GF-D8 (cell line): ENCODE measurements at places on chromosomes 12 and 14.

DNA sequence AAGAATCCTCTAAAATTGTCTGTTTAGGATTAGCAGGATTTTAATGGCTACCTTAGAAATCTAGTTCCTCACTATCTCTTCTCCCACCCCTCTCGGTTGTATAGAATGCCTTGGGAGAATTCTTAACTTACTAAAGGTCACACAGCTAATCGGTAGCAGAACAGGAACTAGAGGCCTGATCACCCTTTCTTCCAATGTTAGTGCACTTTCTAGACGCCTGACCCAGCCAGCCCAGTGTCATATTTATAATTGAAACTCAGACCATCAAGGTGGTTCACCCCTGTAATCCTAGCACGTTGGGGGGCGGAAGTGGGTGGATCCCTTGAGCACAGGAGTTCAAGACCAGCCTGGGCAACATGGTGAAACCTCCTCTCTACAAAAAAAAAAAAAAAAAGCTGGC is 1.7 kb downstream of the TIGAR start:
- no peak for DNase-seq

DNA sequence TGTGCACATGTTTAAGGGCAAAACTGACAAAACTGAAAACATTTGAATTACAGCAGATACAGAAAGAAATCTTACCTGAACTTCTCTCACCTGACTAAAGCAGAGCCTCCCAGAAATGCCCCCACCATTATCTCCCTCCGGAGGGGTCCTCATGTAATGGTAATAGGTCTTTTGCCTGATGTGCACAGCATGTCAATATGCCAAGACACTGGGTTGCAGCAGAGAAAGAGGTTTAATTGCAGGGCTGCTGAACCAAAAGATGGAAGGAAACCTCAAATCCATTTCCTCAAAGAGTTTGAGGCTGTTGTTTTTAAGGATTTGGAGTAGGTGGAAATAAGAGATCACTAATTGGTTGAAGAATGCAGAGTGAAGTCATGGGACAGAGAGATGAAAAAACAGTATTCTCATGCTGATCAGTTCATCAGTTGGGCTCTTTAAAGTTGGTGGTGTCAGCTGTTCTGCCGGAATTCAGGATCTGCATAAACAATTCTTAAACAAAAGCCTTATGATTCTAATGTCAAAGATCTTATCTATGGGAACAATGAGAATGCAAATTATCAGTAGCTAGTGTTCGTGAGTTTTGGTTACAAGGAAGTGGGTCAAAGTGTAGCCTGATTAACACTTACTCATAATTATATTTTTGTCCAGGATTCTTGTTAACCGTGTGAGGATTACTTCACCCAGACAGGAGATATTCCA is 18.2 kb downstream of the ANG start:
- no peak for DNase-seq

DNA sequence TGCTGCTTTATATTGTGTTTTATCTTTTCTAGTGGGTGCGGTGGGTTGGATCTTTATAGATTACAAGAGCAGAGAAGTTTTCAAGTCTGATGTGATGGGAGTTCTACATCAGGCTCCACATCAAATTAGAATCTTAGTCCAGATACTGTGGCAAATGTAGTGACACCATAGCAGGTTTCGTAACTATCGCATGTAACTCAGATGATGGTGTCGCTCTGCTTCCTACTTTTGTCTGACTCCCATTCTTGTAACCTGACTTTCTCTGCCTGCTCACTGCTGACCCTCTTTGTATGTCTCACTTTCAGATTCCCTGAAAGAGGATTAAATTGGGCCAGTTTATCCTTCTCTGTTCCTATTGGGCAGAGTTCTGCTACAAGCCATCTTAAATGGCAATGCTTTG is 22.8 kb upstream of the FBXO34 start:
- DNase-seq: no peak

GRCh38 chr12:77882709-77883108 is 52.0 kb downstream of the NAV3 start:
- DNase-seq: no peak

DNA sequence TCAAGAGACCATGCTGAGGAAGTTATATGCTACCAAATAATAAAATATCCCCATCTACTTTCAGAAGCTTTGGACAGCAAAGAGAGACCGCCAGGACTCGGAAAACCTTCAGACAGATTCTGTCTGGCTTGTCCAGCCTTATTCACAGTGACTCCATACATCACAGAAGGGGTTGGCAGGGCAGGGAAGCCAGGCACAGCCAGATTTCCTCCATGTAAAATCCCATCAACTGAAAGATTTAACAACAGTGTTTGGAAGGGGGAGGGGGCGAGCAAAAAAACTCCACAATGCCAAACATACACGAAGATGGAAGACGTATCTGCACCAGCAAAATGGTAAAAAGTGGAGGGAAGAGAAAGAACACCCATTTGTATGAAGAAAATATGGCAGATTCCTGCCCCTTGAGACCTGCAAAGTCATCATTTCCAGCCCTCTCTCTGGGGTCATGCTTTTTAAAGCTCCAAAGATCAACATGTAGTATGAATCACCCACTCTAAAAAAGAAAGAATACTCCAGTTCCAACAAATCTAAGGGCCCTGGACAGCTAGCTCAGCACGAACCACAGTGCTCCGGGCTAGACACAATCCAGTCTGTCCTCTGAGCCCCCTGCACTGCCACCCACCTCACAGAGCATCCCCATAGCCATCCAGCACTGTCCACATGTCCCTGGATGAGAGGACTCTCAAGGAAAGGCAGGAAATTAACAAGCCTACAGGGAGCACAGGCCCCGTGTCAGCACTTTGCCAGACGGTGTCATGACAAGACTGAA is 116.4 kb downstream of the DICER1 start:
- no peak for DNase-seq

GRCh38 chr12:64716839-64717455 is 42.3 kb downstream of the GNS start:
- DNase-seq: no peak

DNA sequence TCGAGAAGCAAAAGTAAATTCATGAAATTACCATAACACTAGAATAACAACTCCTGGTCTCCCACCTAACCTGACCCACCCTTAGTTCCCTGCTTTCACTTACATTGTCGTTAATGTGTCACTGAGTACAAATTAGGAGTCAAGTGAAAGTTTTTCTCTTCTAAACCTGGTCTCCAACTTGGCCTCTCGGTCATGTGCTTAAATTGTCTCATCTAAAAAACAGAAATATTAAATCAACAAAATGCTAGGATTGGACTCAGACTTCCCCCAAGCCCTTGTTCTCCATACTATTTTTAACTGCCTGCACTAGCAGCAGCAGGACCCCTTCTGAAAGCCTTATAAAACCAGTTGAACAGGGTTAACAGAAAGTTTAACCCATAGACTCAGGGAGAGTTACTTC is 1.8 kb upstream of the BTG1 start:
- DNase-seq: no peak

GRCh38 chr12:102406033-102406584 is 74.3 kb downstream of the IGF1 start:
- no peak for DNase-seq

DNA sequence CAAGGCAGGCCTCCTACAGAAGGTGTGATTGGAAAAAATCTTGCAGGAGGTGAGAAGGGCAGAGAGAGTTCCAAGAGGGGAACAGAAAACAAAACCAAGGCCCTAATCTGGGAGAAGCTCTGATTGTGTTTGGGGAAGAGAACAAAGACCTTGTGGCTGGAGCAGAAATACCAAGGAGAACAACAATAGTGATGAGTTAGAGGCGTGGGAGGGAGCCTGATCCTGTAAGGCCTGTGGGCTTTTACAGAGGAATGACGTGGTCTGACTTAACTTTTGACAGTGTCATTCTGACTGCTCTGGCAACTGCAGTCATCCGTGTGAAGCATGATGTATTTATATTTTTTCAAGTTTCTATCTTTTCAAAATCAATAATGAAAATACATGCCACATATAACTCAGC is 200.6 kb downstream of the ANO4 start:
- DNase-seq: no peak

DNA sequence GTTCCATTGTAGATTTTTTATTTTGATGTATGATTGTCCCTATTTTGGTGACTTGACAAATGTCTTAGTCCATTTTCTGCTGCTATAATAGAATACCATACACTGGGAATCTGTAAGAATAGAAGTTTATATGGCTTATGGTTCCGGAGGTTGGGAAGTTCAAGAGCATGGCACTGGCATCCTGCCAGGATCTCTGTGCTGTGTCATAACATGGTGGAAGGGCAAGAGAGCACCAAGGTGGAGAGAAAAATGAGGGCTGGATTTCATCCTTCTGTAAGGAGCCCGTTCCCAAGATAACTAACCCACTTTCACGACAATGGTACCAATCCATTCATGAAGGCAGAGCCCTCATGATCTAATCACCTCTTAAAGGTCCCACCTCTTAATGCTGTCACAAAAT is 176.7 kb downstream of the TMEM132D start:
- DNase-seq: no peak

DNA sequence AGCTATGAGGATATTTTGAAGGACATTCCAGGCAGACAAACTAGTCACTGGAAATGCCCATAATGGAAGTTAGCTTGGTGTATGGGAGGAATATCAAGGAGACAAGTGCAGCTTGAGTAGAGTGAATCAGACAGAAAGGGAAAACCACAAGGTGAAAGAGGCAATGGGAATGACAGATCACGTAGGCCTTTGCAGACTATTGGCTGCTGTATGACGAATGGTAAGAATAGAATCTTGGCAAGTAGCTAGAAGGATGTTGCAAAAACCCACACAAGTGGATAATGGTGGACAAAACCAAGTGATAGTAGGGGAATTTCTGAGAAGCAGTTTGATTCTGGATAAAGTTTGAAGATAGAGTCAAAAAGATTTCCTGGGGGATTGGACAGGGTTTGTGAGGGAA is 196.9 kb upstream of the NOVA1 start:
- DNase-seq: no peak

- no peak for DNase-seq
Measured at GRCh38 chr12:22874151-22874550, 249.2 kb downstream of the ETNK1 start.

GRCh38 chr14:65243766-65244442 is 141.6 kb upstream of the MAX start:
- no peak for DNase-seq

DNA sequence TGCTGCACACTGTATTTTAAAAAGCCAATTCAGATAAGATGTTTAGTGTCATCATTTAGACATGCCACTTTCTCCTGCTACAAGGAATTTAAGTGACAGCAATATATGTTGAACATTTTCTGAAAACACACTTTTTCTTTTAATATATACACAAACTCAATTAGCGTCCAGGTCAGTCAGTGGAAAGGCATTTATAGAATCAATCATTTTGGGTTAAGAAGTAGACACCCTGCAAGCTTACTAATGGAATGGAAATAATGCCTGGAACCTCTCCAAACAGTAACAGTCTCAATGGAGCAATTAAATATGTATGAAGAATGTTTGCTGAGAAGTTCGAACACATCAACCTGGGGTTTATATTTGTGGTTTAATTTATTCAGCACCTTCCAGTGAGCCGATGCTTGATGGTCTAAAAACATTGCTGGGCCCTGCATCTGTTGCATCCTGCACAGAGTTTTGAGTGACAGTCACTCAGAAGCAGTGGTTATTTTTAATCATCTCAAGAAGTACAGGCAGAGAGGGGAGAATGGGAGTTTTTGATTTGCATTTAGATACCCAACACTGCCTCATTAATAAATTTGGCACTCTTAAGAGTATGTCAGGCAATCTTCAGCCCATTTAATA is 410.7 kb downstream of the TMEM117 start:
- DNase-seq: no peak

DNA sequence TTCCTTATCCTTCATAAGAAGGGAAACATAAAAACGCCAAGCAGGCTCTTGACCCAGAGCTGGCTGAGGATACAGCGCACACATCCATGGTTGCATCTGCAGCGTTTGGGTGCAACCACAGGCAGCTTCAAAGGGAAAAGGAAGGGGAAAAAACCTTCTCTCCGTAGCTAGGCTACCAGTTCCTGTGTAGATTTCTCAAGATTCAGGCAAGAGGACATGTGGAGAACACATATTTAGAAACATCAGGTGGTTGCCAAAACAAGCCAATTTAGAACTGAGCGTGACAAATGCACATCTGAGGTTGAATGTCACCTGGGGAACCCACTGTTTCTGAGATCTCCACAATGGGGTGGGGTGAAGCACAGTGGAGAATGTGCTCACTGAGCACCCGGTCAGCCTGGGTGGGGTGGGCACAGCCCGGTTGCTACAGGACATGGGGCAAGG is 78.3 kb upstream of the BDKRB2 start:
- peak; percentile 24 for DNase-seq

- no peak for DNase-seq
Measured at GRCh38 chr12:9643266-9643660, 26.2 kb upstream of the CLEC2D start.

DNA sequence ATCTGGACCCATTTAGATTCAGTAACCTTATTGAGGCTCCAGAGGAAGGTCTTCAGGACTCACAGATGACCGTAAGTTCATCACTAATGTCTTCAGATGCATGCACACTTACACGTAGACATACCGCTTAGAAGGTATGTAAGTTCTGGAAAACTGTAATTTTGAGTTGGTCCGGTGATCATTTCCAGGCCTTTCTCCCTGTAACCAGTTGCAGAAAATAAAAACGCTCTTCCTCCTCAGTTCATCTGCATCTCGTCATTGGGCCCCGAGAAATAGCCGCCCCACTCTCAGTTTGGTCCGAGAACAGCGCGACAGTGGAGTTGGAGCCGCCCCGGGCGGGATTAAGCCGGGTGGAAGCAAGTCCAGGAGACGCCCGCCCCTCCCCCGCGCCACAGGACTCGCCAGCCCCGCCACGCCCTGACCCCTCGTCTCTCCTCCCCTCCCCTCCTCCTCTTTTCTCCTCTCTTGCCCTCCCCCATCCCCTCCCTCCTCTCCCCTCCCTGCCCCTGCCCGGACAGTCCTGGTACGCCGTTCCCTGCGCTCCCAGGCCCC is 83.7 kb downstream of the TNFAIP2 start:
- DNase-seq: no peak

- no peak for DNase-seq
Measured at GRCh38 chr12:122366685-122367475, 55.6 kb downstream of the CLIP1 start.

GRCh38 chr14:90851327-90852036 is 35.3 kb upstream of the TTC7B start:
- no peak for DNase-seq

GRCh38 chr12:55839345-55840140 is 3.2 kb downstream of the MMP19 start:
- no peak for DNase-seq

GRCh38 chr12:59812716-59813115 is 216.9 kb downstream of the SLC16A7 start:
- no peak for DNase-seq

GRCh38 chr14:75183225-75183624 is 6.8 kb upstream of the TMED10 start:
- no peak for DNase-seq

- DNase-seq: no peak
Measured at GRCh38 chr12:25106818-25107217, 88.1 kb downstream of the DNAI7 start.

DNA sequence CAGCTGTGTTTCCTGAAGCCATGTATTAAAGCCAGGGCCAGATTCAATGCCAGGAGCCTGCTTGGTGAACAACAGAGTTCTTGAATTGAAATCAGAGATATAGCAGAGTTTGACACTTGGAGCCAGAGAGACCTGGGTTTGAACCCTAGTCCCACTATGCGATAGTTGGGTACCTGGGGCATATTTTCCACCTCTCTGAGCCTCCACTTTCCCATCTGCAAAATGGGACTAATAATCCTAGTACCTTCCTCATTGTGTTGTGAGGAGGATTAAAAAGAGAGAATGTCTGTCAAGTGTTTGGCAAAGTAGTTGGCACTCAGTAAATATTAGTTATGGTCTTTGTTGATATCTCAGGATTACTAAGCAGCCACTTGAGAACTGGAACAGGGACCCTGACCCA is 6.0 kb upstream of the HRK start:
- no peak for DNase-seq
